ENCODE measurements at places on chromosomes 6 and 20.

DNA sequence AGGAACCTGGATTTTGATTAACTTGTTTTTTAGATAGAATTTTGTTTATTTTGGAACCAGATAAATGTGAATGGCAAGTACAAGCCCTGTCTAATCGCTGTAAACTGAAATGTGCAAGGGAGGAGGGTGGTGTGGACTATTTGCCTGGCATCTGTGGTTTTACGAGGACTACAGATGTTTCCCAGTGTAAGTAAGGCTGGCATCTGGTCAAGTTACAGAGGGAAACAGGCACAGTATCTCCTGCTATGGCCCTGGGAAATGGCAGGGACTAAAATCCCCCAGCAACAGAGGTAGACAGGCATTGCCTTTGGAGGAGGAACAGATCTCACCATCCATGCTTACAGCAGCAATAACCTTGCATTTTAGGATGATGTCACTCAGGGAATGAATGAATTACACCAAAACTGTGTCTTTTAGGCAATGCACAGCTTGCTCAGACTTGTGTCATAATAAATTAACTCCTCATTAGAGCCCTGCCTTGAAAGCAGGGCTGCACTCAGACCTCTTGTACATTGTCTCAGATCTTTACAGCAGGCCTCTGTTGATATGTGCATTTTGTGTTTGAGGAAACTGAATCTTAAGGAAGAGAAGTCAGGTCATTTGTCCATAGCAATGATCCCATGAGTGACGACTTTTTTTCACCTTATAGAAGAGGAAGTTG is 96.2 kb downstream of the TCP11 start:
- DNase-seq = no peak

- no peak for DNase-seq
Measured at GRCh38 chr20:43285170-43285569, 95.5 kb upstream of the PTPRT start.

DNA sequence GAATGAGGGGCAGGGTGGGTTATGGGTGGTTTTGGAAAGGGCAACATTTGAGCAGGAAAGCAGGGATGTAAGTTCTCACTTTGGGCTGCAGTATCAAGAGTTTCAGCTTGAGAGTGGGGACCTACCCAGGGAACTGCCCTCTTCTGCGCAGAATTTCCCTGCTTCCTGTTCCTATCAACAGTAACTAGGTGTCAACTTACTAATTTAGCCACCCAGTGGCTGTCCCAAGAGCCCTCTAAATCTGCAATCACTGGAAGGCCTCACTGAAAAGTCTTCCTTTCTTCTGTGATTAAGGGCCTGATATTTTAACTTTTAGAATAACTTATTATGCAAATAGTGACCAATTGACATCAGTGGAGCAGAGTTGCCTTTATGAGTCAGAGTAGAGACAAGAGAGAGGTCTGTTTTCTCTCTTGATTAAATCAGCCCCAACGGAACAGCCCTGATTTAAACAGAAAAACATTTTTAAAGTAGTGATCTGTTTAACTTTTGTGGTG is 118.2 kb upstream of the RIPOR2 start:
- DNase-seq = no peak

DNA sequence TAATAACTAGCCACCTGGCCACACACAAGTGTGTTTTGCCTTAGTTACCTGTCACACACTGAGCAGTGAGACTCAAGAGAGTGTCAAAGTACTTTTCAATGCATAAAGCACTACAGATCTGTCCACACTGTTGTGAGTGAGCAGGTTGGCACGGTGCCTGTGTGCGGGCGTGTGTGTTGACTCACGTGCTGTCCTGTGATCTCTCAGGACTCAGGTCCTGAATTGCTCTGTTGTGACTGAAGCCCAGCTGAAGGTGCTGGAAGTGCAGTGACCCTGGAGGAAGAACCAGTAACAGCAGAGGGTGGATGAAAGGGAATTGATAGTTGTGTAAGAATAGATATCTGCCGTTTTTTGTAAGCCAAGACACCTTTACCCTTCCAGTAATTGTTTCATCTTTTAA is 18.3 kb downstream of the SLC16A10 start:
- DNase-seq = no peak

GRCh38 chr6:149545258-149545753 is 537 bp downstream of the PPIL4 start:
- DNase-seq = peak; percentile 73

DNA sequence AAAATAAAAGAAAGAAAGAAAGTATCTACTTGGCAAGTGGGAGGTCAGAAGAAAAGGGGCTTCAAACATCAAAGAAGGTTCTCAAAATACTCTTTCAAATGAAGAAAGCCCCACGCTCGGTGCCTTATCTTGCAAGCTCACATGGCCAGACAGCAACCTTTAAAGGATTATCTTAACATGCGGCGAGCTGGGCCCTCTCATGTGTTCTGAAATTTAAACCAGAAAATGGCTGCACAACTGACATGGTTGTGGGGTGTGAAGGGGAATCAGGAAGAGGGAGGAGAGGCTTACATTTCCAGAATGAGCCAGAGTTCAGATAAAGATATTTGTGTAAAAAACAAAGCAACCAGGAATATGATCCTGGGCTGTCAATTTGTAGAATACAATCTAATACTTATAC is 363.1 kb downstream of the PRKN start:
- no peak for DNase-seq

GRCh38 chr6:113701552-113702254 is 155.4 kb upstream of the MARCKS start:
- DNase-seq = no peak

DNA sequence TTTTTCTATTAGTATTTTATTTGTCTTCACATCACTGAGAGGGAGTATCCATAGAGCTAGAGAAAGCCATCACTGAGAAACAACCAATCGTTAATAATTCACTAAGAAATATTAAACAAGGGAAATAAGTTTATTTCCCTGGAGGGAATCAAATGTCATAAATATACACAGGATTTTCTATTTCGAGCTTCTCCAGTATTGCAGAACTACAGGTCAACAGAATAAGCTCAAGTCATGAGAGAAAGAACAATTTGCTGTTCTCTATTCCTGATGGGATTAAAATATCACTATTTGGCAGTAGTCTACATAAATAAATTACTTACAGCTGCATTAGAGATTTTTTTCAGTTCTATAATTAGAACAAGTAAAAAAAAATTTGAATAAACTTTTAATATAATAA is 2.2 kb upstream of the FAM162B start:
- DNase-seq = no peak

DNA sequence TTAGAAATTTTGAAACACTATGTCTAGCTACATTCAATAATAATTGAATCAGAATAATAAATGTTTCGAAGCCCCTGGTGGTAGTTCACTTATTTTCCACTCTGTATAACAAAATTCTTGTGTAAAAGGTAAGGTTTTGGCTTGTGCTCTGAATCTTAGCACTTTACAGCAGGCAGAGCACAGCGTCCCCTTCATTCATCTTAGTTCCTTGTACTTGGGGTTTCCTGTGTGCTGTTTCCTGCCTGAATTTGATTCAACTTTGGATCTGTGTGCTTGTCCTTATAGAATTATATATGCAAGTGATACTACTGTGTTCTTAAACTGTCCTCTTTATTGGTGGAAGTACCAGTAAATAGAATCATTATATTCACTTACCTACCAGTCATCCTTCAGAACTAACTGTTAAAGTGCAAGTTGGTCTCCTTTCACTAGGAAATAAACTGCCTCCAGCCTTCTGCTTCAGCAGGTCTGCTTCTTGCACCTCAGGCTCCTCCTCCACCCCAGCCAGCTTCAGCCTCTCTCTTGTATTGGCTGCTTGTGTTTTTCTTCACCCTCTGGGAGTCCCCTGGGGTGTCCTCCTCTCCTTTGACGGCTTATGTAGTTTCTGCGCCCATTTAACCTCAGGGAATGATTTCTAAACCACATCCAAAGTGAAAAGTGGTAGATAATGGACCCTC is 28.8 kb upstream of the TULP4 start:
- DNase-seq = no peak

DNA sequence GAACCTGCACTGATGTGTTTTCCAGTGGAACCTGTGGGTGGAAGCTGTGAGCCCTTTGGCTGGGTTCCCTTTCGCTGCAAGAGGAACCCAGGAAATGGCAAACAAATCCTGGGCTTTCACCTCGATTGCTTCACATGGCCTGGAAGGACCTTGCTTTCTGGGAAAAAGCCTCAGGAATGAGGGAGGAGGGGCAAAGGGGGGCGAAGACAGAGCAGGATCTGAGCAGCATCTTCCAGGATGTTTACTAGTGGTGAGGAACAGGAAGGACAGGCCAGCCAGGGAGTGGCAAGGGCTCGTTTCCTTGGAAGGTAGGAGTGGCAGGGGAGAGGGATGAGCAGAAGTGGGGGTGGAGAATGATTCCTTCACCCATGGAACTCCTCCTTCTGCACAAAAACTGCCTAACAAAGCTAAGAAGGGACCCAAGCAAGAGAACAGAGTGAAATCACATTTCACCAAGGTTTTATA is 5.9 kb downstream of the SLC2A10 start:
- DNase-seq = peak; percentile 36

DNA sequence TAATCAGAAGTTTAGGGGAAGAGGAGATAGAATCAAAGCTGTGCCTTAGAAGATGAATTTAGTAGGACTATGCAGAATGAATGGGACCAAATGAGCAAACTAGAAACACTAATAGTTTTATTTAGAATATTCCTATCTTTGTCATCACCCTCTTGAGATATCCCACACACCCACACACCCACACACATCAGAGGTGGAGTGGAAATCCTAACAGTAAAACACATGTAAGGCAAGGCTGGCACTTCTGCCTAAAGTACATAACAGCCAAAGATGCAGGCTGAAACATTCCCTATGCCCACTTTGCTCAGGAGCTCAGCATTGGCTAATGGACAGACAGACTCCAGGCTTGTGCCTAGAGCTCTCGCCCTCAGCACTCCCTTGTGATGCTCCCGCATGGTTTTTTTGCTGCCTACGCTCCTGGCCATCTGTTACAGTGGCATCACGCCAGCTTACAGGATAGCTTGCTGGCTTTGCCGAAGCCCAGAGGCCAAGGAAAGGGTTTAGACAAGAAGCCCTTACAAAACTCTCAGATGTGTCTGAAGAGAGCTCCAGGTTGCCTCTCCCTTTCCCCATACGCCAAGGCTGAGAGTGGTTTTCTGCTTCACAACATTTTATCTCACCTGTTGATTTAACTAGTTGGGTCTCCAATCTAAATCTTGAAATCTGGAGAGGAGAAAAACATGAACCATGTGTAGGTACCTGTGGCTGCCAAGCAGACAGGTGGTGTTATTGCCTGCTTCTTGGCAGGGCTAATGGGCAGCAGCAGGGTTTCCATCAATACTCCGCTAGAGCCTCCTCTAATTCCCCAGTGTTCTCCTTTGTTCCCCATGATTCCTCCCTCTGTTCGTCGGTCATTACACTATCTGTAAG is 282.6 kb upstream of the ID4 start:
- DNase-seq = no peak

DNA sequence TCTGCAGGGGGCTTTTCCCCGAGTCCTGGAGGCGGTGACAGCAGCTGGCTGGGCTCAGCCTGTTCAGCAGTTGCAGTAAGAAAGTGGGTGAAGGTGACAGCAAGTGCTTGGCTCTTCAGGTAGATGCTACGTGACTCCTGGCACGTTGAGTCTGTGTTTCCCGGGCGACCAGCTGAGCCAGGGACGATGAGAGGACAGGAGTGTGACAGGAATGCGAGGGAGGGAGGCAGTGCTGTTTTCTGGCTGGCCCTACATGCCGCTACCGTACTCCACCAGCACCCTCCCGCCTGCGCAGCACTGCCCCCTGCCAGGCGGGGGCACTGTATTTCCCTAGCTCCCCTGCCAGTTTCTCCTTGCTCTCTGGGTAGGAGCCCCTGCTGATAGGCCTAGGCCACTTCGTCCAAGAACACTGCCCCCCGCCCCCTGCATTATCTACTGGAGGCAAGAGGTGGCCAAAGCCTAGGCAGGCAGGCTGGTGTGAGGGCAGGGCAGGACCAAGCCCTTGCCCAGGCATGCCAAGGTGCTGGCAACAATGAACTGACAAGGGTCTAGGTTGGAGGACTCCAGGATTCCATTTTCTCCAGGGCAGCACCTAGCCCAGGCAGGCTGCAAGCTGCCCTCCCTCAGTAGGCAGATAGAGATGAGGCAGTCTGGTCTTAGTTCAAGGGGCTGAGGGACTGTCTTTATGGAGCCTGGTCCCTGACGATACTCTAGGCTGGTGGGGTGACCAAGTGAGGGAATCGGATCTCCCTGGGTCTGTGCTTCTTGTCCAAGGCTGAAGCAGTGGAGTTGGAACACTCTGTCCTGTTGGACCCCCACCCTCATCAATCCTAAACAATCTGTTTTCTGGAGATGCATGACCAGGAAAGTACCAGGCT is 19.2 kb downstream of the MRPS18A start:
- DNase-seq = no peak

DNA sequence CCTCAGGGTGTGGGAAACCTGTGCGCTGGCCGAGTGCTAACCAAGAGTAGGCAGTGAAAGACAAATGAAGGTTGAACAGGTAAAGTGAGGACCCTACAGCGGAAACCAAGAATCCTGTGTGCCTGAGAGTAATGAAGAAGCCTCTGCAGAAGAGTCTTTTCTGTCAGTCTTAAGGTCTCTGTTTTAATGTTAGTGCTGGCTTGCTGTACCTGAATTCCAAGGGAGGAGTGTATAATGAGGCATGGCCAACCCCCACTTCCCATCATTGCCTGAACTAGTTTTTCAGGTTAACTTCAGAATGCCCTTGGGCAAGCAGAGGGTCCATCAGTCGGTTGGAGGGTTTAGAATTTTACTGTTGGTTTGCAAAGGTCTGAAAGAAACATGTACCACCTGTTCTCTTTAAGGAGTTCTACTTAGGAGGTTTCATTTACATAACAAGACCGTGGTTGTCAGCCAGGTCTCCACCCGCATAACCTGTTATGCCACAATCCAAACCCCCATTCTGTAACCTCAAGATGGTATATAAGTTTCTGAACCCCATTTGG is 589 bp upstream of the PDCD2 start:
- DNase-seq = no peak

Data from SW 1271 (cell line).